ENCODE measurements at places on chromosomes 12 and 14.

DNA sequence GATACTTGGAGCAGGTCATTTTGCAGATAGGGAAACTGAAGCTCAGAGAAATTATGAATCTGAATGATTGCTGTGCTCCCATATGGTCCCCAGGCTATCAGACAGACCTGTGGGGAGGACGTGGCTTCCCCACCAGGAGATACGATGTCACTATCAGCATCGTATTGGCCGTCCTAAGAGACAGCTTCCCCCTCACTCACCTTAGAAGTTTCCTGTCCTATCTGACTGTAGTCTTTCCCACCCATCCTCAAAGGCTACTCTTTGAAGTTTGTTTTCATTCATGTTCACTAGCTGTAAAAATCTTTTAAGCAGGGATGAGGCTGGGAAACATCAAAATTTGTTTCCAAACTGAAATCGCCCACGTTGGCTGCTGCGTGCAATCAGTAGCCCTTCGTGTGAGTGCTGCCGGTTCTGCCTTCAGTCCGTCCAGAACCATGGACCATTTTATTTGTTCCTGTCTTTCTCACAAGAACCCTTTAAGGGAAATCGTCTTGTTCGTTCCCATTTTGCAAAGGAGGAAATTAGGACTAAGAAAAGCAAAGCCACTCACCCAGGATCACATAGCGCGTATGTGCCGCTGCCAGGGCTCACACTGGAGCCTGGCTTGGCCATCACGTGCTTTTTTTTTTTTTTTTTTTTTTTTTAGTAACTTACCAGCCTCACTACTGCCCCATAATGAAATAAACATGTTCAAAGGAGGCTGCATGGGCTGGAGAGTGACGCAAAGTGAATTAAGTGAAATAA is 1.0 kb upstream of the KDM2B start:
- DNase-seq = peak; percentile 46

GRCh38 chr14:51056421-51056820 is 38.5 kb downstream of the TRIM9 start:
- no peak for DNase-seq

- no peak for DNase-seq
Observed at GRCh38 chr12:113462998-113463745, 8.5 kb downstream of the LHX5 start.

DNA sequence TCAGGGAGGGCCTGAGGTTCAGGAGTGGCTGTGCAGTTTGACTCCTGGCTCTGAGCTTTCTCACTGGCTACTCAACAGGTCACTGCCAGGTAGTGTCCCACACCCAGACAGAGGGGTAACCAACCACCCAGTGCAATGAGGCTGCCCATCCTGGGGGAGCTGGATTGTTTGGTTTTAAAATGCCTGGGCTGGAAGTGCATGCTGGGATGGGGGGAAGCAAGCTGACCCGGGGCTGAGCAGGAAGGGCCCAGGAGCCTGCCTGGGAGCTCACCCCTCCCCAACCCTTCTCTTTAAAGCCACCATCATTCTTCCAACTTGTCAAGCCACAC is 12.6 kb upstream of the ABHD12B start:
- no peak for DNase-seq

DNA sequence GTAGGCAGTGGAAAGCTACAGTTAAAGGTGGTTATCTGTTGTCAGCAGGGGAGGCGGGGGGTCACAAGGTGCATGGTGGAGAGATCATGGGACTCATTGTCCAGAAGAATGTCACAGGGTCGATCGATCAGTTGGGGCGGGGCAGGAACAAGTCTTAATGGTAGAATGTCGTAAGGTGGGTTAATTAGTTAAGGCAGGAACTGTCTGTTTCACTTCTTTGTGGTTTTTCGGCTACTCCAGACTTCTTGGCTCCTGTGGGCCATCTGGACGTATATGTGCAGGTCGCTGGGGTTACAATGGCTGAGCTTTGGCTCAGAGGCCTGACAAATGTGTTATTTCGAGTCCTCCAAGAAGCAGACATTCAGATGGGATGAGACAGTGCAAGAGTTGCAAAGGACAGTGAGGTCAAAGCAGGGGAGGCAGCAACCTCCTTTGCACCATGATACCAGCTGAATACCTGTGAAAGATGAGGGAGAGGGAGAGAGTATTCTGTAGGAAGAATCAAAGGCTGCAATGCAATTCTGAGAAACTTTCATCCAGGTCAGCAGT is 246.9 kb upstream of the TMEM132C start:
- DNase-seq = no peak

- no peak for DNase-seq
Observed at GRCh38 chr12:128394137-128394536, 127.2 kb downstream of the TMEM132C start.

- DNase-seq = no peak
Observed at GRCh38 chr12:112456029-112456428, 37.3 kb downstream of the PTPN11 start.

GRCh38 chr14:63457498-63457897 is 85.7 kb downstream of the PPP2R5E start:
- DNase-seq = no peak

- no peak for DNase-seq
Observed at GRCh38 chr14:68322940-68323620, 469.8 kb downstream of the ZFP36L1 start.

- DNase-seq = no peak
Observed at GRCh38 chr12:69996241-69996640, 171.2 kb downstream of the MYRFL start.

DNA sequence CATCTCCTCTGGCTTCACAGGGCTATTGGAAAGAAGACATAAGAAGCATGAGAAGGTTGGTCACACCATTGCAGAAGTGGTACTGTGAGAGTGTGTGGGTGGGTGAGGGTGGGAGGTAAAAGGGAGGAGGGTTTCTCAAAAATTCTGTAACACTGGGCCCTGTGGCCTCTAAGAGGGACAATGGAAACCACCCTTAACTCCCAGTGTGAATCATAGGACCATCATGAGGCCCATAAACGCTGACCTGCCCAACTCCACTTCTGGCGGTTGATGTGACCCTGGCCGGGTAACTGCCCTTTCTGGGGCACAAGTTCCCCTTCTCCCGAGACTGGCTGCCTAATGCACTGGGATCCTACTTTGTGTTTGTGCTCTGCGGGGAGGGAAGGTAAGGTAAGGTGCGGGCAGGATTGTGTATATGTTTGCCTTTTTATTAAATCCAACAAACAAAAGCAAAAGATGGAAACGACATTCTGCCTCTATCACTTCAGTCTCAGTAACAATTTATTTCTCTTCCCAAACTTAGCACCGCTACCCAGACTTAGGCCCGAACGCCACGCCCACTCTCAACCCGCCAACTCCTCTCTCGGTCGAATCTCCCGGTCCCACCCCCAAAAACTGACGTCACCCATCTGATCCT is 551 bp downstream of the METTL1 start:
- DNase-seq = peak; percentile 75

GRCh38 chr14:94768521-94769390 is 1.2 kb downstream of the GSC start:
- no peak for DNase-seq

All from fibroblast of the conjunctiva (primary cell).